ENCODE measurements at places on chromosomes 16 and 17. TPM values are rescaled to one million over a fixed set of nuclear protein-coding genes. Genes with fewer than 3 reads are reported as not detected.

The SLC5A11 gene
- not detected for total RNA-seq

The OR3A3 gene
- total RNA-seq = not detected

DNA sequence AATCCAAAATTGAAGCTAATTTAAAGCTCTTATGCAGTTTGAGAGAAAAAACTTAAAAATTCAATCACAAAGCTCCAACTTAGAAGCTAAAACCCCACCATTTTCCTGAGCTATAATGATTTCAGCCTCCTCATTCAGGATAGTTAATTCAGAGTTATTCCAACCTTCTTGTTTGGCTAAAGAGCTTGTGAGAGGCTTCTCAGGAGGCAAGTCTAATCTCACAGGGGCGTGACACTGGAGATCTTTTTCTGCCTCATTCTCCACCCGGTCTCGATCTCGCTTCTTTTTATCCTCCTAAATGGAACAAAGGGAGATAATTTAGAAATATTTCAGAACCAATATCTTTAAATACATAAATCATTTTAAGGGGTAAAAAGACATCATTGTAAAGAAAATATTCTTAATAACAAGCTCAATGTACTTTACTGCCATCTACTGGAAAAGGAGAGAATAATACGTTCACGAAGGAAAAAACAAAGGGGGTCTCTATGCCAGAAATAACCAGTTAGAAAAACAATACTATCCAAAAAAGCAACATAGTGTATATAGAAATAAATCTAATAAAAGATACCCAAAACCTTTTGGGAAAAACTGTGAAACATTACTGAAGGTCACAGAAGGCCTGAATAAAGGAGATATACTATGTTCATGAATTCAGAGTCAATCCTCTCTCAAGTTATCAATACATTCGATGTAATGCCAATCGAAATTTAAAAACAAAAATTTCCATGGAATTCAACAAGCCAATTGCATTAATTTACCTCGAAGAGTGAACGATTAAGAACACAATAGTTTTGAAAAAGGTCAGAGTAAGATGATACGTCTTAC, 13.9 kb downstream of the BRD7 start:
- no peak for DNase-seq

DNA sequence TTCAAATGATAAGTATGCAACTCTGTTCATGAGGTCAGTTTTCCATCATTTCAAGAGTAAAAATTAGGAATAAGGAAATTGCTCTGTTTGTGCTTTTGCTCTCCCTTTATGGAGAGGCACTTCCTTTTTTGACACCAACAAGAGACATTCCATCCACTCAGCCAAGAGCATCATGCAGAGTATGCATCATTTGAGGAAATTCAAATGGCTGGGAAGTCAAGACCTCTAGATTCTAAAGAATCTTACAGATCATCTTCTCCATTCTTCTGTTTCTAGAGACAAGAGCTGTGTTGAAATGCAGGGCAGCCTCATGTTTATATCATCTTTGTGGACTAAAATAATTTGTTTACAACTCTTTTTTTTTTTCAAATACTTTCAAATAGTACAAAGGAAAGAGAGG, 669.4 kb downstream of the CDH11 start:
- DNase-seq = no peak

GRCh38 chr16:84898447-84898846, 78.7 kb downstream of the CRISPLD2 start:
- no peak for DNase-seq

DNA sequence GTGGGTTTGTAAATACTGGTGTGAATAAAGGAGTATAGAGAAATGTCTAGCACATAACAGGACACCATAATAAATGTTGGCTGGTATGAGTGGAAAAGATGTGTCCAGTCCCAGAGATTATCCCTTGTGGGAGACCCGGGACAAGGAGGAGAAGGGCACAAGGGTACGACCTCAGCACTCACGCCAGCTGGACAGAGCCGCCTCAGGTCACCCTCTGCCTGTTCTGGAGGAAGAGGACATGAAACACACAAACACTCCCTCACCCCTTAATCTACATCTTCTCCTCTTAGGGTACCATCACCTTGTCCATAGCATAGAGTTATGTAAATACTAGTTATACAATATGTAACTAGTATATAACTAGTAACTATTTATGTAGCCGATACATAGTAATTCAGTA, 26.8 kb downstream of the DYNLL2 start:
- no peak for DNase-seq

- no peak for DNase-seq
Measured at GRCh38 chr16:11624636-11625607, 38.2 kb upstream of the LITAF start.

DNA sequence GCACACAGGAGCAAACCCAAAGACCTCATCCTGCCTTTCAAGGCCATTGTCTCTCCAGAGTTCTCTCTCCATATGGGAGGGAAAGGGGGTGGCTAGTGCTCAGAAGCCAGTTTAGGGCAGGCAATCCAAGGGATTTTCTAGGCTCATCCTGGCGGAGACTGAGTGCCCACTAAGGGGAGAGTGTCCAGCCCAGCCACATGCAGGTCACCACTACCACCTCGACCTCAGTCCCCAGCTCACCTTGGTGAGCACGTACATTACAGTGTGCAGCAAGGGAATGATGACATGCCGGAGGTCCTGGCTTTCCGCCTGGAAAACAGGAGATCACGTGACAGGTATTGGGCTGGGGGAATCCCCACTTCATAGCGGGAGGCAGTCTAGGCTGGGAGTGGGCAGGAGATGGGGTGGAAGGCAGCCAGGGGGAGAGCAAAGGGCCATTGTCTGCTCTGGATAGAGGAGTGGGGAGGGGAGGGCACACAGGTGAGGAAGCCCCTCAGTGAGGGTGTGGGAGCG, 29.9 kb downstream of the PIK3R6 start:
- DNase-seq = peak; percentile 70

DNA sequence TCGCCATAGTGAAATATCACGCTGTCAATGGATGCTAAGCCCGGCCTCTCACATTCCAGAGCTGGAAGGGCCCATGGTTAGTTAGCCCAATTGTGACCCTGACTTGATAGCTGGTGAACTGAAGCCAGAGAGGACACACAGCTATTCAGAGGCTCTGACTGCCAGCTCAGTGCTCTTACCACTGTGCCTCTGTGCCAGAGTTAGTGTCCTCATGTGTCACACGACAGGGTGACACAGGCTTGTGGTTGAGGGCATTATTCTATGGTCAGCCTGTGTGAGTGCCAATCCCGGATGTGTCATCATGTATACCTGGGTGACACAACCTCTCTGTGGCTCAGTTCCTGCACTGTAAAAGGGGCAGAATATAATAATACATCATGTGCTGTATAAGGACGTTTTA, 2.5 kb upstream of the MT1X start:
- no peak for DNase-seq

DNA sequence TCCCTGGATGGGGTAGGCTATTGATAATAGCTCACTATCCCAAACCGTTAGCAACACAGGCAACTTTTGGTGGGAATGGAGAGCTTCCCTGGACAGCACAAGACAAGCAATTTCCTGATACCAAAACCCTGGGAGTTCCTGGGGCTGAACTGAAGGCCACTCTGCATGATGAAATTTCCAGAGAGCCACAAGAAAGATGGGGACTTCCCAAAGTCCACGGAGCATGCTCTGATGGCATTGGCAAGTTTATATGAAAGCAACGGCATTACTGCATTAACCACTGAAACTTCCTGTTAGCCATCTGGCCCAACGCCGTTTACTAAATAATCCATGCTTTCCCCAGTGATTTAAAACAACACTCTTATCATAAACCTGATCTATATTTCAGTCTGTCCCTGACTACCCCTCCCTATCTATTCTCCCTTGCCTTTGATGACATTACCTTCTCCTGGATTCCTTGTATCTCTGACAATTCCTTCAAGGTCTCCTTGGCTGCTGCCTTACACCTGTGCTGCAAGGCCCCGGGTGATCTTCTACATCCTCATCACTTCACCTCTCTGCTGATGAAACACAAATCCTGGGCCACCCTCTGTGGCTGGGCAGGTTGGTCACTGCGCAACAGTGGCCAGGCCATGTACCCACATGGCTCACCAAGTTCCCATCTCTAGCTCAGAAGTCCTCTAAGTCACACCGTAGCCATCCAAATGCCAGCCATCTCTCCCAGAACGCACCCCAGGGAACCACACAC, 108.5 kb upstream of the RCVRN start:
- DNase-seq = no peak

DNA sequence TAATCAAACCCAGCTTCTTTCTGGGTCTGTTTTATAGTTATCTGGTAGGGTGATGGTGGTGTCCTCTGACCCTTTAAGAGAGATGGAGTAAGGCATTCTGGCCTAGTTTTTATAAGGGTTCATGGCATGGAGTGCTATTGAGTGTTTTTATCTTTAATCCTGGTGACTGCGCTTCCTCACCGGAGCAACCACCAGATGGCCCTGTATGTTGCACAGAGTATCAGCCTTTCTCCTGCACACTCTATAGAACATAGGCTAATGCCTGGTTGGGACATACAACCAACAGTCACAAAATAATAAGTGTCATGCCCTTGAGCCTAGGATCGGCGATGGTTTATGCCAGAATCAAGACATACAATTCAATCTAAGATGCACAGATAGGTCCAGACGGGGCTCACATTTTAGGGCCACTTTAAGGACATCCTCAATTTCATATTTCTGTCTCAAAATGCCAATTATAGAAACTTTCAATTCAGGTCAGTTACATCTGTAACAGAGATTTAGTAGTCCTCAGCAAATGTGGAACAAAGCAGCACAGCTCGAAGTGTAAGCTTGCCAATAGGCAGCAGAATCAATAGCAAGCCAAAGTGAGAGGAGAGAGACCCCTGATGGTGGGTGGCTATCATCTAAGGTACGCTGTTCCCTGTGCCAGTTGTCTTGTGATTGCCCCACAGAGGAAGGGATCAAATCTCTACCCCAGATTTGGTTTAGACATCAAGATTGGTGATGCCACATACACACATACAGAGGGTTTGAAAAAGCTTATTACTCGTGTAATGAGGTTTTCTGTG, 37.2 kb upstream of the HOXB9 start:
- no peak for DNase-seq

GRCh38 chr16:48318630-48319029, 66.6 kb downstream of the SIAH1 start:
- DNase-seq = no peak

DNA sequence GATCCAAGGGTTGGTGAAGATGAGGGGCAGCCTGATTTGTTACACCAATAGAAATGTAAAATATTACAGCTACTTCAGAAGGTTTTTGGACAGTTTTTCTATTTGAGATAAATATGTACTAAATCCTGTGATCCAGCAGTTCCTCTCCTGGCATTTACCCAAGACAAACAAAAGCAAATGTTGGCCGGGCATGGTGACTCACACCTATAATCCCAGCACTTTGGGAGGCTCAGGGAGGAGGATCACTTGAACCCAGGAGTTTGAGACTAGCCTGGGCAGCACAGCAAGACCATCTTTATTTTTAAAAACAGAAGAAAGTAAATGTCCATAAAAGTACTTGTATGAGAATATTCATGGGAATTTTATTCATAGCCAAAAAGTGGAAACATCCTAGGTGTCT, 64.8 kb upstream of the MRC2 start:
- no peak for DNase-seq

DNA sequence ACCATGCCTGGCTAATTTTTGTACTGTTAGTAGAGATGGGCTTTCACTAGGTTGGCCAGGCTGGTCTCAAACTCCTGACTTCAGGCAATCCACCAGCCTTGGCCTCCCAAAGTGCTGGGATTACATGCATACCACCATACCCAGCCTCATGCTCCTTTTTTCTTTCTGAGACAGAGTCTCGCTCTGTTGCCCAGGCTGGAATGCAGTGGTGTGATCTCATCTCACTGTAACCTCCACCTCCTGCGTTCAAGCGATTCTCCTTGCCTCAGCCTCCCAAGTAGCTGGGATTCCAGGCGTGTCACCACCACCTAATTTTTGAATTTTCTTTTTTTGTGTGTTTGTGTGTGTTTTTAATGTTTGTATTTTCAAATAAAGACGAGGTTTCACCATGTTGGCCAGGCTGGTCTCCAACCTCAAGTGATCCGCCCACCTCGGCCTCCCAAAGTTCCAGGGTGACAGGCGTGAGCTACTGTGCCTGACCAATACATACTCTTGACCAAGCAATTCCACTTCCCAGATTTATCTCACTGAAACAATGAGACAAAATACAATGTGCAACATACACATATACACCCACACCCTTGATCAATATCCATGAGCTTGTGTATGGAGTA, 5.0 kb downstream of the GRB2 start:
- DNase-seq = no peak

DNA sequence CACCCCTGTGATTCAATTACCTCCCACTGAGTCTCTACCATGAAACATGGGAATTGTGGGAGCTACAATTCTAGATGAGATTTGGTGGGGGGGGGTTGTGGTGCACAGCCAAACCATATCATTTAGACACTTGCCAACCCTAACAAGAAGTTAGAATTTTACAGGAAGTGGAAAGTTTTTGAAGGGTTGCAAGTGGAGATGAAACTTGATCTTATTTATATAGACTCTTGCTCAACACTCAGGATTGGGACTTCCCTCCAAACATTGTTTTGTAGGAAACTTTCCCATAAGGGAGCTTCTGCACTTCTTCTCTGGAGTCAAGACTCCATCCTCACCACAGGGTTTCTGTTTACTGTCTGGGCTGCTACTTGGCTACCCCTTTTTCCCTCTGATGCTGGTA, 266.7 kb upstream of the CDH11 start:
- DNase-seq = no peak

DNA sequence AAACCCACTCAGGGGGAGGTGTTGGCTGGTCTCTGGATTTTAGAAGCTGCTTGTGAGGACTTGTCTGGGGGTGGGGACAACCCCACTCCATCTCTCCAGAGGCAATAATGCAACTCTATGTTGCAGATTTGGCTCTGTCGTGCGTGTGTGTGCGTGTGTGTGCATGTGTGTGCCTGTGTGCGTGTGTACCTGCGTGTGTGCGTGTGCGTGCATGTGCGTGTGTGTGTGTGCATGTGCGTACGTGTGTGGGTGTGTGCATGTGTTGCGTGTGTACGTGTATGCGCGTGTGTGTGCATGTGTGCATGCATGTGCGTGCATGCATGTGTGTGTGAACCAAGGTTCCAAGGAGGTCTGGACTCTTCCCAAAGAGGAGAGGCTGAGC, 120.4 kb upstream of the LHX1 start:
- DNase-seq = no peak

GRCh38 chr17:30345527-30346075, 11.7 kb upstream of the TMIGD1 start:
- DNase-seq = no peak

GRCh38 chr17:6160911-6161855, 91.0 kb downstream of the WSCD1 start:
- DNase-seq = no peak

DNA sequence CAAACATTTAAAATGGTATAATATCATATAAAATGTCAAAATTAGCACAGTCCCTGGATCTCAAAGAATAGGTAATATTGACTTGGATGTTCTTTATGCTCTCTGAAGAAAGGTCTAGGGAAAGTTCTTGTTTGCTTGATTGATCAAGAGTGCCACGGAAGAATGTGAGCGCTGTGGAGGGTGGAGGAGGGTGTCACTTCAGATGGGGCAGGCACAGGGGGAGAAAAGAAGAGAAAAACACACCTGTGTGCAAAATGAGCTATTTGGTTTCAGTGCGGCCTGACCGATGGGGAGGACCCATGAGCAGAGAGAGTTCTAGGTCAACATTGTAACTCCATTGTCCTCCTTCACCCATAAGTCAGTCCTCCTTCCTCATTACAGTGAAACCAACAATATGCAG, 8.8 kb upstream of the VPS4A start:
- peak; percentile 8 for DNase-seq
